ENCODE measurements at places on chromosomes 7 and 10. TPM values are rescaled to one million over a fixed set of nuclear protein-coding genes. Genes with fewer than 3 reads are reported as not detected.

Gene KCNH2
- 9.8 TPM for polyA plus RNA-seq

Gene NUTM2A
- 2.6 TPM for polyA plus RNA-seq

Gene TCAF2
- 1.0 TPM for polyA plus RNA-seq

Gene CALHM1
- 0.06 TPM for polyA plus RNA-seq

All from left renal pelvis (tissue), 4 donors.